Stimulated activated CD4-positive, alpha-beta T cell treated with anti-CD3 and anti-CD28 coated beads, Interleukin-1b, Interleukin-23, amount 100 ng/mL, for 4 hours (primary cell): ENCODE measurements at places on chromosomes 12 and 14.

DNA sequence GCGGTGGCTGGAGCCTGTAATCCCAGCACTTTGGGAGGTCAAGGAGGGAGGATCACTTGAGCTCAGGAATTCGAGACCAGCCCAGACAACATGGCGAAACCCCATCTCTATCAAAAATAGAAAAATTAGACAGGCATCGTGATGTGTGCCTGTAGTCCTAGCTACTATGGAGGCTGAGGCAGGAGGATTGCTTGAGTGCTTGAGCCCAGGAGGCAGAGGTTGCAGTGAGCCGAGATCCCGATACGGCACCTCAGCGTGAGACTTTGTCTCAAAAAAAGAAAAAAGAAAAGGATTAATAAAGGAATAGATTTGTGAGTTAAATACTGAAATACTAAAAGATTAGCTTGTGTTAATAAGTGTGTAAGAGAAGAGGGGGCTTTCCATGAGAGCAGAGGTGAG lies 29.4 kb downstream of the RPGRIP1 start:
- DNase-seq: no peak

DNA sequence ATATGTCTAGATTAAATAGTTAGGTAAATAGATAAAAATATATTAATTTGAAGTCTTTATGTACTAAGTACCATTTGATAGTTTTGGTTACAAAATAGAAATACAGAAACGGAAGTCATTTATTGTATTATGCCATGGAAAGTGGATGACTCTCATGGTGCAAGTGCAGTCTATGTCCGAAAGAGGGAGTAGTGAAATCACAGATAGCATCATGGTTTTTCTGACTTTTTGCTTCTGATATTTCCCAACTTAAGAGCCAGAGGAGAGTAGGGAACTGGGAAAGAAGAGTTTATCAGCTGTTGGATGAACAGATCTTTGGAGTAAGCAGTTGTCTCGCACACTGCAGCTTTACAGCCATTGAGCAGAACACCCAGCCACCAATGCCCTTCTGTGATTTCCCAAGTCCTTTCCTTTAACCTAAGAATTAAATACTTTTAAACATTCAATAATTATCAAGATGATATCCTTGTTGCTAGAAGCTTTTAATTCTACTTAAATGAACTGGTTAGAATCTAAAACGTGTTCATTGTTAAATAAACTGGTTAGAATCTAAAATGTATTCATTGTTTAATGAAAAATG lies 18.4 kb upstream of the SRGAP1 start:
- no peak for DNase-seq

GRCh38 chr12:62670986-62671720 lies 204.5 kb downstream of the MON2 start:
- no peak for DNase-seq

DNA sequence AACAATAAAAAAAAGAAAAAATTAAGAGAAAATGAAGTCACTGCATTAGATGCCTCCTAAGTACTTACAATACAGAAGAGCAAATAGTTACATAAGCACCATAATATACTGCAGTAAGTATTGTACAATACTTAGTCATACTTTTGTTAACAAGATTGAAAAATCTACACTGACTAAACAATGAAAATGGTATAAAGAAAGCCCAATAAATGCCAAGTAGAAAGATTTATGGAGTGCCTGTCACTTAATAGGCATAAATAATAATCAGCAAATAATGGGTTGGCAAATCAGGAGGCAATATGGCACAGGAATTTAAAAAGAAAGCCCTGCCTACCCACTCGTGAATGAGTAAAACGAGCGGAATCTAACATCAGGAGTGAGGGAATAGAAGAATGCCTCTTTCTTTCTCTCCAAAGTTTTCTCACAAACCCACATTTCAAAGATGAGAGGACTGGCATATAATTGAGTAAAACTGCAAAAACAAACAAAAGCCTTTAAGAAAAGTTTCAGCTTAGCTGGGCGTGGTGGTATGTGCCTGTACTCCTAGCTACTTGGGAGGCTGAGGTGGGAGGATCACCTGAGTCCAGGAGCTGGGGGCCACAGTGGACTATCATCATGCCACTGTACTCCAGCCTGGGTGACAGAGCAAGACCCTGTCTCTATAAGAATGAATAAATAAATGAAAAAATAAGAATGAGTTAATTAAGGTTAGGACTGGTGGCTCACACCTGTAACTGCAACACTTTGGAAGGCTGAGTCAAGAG lies 36.1 kb downstream of the CRY1 start:
- no peak for DNase-seq

DNA sequence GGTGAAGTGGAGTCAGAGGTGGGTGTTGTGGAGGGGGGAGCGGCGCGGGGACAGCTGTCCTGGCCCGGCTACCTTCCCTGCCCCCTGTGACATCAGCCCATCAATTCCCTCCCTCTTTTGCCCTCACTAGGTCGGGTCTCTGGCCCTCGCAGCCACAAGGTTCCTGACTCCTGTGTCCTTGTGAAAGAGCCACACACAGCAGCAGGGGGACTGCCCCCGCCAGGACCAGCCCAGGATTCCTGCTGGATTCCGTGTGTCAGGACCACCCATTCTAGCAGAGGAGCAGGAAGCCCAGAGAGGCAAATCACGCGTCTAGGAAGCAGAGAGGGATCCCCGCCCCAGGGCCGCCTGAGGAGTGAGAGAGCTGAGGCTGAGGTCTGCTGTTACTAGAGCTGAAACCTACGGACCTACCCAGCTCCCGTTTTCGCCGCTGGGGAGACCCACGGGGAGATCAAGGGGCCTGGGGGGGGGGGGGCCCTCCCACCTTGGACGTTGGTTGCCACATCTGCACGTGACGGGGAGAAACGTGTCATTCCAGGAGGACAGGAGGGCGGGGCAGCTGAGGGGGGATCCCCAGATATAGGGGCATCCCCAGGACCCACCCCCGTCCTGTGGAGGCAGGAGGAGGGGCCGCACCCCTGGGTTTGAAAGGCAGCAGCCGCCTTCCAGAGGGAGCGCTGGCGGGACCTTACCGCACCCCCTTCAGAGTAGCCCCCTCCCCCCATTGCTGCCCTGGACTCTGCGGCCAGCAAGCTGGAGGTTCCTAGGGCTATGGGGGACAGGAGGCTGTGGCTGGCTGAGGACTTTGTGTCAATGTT lies 12.5 kb upstream of the INF2 start:
- peak; percentile 56 for DNase-seq

GRCh38 chr12:51855586-51856428 lies 7.3 kb upstream of the FIGNL2 start:
- no peak for DNase-seq

DNA sequence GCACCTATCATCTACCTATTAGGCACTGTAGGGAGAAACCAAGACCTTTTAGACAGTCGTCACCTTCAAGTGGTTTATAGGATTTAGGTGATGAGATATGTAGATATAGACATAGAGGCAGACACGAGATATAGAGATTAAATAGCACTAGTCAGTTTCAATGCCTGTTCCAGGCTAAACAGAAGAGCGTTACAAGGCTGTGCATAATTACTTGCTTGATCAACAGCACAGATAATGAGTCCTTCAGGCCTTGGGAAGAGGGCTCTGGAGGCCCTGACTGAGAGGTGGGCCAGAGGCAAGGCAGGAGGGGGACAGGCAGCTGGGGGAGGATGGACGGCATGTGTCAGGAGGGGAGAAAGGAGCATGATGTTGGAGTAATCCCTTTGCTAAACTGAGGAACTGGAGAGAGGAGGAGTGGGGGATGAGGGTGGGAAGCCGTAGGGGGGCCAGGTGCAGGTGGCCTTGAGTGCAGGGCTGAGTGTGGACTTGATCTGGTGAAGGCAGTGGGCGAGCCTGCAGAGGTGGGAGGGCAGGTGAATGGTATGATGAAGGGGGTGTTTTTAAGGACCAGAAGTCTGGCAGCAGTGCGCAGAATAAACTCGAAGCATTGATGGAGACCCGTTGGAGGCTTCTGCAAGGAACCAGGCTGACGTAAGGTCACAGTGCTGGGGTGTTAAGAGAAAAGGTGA lies 43.9 kb upstream of the ATP23 start:
- no peak for DNase-seq

- DNase-seq: no peak
Measured at GRCh38 chr12:51620448-51620847, 29.4 kb downstream of the SCN8A start.
